ENCODE measurements at places on chromosomes 7 and 10. TPM values are rescaled to one million over a fixed set of nuclear protein-coding genes. Genes with fewer than 3 reads are reported as not detected.

GRCh38 chr7:43240565-43240964 is 128.1 kb downstream of the HECW1 start:
- no peak for DNase-seq
- no peak overlapping the region for H3K27ac ChIP-seq

DNA sequence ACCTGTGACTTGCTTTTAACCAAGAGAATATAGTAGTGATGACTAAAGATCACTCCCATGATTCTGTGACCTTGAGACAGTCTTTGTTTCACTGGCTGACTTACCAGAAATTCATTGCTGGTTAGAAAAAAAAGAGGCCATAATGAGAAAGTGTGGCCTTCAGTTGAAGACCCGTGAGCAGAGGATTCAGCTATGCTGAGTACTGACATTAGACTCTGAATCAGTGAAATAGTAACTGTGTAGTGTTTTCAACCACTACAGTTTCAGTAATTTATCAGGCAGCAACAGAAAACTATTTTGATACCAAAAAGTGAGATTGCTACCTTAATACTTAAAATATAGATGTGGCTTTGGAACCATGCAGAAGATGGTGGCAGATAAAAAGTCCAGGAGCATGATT is 298.0 kb upstream of the KCND2 start:
- no peak overlapping the region for H3K27ac ChIP-seq
- no peaks in the 10 kb centered on the region for H3K4me1 ChIP-seq
- H3K36me3 ChIP-seq: no peaks in the 10 kb centered on the region
- no peak overlapping the region for H3K4me3 ChIP-seq
- H3K27me3 ChIP-seq: no peaks in the 10 kb centered on the region

- peaks cover 51% of the 10 kb centered on the region for H3K4me1 ChIP-seq
- DNase-seq: no peak
- H3K36me3 ChIP-seq: peaks cover 13% of the 10 kb centered on the region
- peak overlapping the region; percentile 78 for H3K27ac ChIP-seq
Observed at GRCh38 chr10:5817322-5818047, 4.3 kb upstream of the GDI2 start.

Gene FGL2
- total RNA-seq: 4.0 TPM

DNA sequence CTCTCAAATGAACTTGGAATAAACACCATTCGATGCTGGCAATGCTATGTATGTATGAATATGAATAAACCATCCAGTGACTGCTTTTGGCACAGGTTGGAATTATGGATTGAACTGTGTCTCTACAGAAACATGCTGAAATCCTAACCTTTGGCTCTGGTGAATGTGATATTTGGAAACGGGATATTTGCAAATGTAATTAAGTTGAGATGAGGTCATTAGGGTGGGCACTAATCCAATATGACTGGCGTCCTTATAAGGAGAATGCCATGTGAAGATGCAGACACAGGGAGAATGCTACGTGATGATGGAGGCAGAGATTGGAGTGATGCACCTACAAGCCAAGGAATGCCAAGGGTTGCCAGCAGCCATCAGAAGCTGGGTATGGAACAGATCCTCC is 3.4 kb upstream of the ACTR3B start:
- no peak for DNase-seq
- H3K4me3 ChIP-seq: no peak overlapping the region
- H3K27me3 ChIP-seq: peaks cover under 1% of the 10 kb centered on the region
- H3K27ac ChIP-seq: no peak overlapping the region

DNA sequence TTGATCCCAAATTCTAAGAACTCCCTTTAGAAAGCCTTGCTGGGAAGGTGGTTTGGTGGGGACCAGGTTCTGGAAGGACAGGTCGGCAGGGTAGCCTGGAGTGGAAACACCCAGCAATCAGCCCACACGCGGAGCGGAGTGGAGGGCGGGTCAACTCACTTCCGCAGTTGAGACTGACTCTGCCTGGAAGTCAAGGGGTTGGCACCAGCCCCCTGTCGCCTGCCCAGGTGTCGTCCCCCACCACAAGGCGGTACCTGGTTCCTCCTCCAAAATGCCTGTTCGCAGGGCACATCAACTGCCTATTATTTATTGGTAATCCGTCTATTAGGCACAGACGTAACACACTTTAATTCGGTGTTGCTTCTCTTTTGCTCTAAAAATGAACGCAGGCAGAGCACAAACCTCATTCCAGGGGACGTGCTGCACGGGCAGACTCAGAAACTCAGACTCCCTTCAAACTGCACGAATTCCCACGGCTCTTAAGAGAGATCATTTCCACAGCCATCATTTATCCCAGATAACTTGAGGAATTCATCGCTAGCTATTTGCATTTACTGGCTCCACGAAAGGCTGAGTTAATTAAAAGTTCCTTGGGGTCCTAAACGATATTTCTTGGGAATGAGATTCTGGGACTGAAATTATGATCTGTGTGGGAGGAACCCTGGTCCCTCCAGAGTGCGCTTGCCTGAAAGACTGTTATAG is 248.2 kb upstream of the PPP2R2D start:
- no peaks in the 10 kb centered on the region for H3K4me1 ChIP-seq
- H3K27me3 ChIP-seq: peaks cover under 1% of the 10 kb centered on the region
- H3K4me3 ChIP-seq: no peak overlapping the region
- no peak overlapping the region for H3K27ac ChIP-seq

Gene NACAD
- total RNA-seq: 0.05 TPM

DNA sequence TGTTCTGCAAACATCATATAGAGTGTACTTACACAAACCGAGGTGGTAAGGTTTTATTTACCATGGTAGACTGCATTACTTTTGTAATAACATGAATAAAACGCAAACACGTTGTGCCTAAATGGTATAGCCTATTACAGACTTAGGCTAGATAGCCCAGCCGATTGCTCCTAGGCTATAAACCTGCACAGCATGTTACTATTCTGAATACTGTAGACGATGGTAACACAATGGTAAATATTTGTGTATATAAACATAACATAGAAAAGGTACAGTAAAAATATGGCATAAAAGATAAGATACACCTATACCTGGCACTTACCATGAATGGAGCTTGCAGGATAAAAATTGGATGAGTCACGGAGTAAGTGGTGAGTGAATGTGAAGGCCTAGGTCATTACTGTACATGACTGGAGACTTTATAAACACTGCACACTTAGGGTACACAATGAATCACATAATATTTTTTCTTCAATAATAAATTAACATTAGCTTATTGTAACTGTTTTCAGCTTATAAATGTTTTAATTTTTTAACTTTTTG is 16.3 kb downstream of the AKR1D1 start:
- H3K36me3 ChIP-seq: no peaks in the 10 kb centered on the region
- H3K4me3 ChIP-seq: no peak overlapping the region
- no peaks in the 10 kb centered on the region for H3K4me1 ChIP-seq

Gene KNDC1
- total RNA-seq: 0.54 TPM

Gene ZNF365
- not detected for total RNA-seq

DNA sequence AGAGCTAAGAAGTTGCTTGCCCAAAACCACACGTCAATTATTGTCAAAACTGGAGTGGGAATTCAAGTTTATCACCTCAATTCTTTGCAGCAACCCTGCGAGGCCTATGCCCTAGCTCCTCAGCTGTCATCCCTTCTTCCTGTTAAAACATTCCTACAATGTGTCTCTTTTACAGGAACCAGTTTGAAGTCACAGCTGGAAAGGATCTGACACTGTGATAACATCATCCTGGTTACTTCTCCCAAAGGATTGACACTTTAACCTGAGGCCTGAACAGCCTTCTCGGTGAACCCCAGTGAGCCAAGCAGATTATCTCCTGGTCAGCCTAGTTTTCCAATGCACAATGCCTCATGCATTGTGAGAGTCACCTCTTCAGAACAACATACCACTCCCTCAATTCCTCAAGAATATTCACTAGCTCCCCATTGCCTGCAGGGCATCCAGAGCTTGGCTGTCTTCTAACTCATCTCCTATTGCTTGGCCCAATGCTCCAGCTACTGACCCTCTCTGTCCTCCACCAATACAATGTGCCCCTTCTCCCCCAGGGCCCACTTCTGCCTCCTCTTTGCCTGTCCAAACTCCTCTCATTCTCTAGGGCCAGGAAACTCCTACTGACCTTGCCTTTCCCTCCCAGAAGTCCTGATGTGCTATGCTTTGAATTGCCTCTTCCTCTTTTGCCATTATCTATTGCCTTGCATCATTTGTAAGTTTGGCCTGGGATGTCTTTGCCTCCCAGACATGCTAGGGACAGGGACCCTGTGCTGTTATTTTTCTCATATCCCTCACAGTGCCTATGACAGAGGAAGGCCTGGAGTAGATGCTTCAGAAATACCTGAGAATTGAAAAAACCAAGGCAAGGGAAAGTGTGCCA is 10.4 kb upstream of the DLG5 start:
- DNase-seq: no peak
- peaks cover 2% of the 10 kb centered on the region for H3K27me3 ChIP-seq
- H3K27ac ChIP-seq: no peak overlapping the region
- no peak overlapping the region for H3K4me3 ChIP-seq
- no peaks in the 10 kb centered on the region for H3K36me3 ChIP-seq
- no peaks in the 10 kb centered on the region for H3K4me1 ChIP-seq

Gene LIPM
- total RNA-seq: not detected

- H3K4me1 ChIP-seq: peaks cover 37% of the 10 kb centered on the region
- H3K27ac ChIP-seq: no peak overlapping the region
- peaks cover 2% of the 10 kb centered on the region for H3K36me3 ChIP-seq
Observed at GRCh38 chr10:110269374-110270318, 35.1 kb downstream of the SMNDC1 start.

Gene EGFR
- total RNA-seq: 0.10 TPM

- DNase-seq: no peak
- H3K27ac ChIP-seq: no peak overlapping the region
- H3K36me3 ChIP-seq: no peaks in the 10 kb centered on the region
- no peaks in the 10 kb centered on the region for H3K4me1 ChIP-seq
- H3K4me3 ChIP-seq: no peak overlapping the region
Observed at GRCh38 chr7:148014541-148014940, 576.0 kb upstream of the C7orf33 start.

Gene CALML5
- not detected for total RNA-seq

DNA sequence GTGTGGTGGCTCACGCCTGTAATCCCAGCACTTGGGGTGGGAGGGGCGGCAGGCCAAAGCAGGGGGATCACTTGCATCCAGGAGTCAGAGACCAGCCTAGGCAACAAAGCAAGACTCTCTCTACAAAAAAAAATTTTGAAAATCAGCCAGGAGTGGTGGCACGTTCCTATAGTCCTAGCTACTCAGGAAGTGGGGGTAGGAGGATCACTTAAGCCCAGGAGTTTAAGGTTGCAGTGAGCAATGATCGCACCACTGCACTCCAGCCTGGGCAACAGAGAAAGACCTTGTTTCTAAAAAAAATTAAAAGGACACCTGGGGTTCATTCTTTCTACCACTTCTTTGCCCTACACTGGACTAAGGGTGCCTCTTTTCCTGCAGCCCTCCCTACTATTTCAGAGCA is 15.1 kb downstream of the WAPL start:
- H3K27me3 ChIP-seq: no peaks in the 10 kb centered on the region
- peaks cover 6% of the 10 kb centered on the region for H3K36me3 ChIP-seq
- no peak overlapping the region for H3K27ac ChIP-seq

Gene PTPRN2
- total RNA-seq: 0.47 TPM

Gene MGAM2
- total RNA-seq: not detected

- no peak overlapping the region for H3K27ac ChIP-seq
- no peaks in the 10 kb centered on the region for H3K4me1 ChIP-seq
- no peak for DNase-seq
Observed at GRCh38 chr10:131310142-131310541, 1.4 kb downstream of the TCERG1L start.

Gene CFTR
- total RNA-seq: not detected

- no peaks in the 10 kb centered on the region for H3K4me1 ChIP-seq
- H3K4me3 ChIP-seq: no peak overlapping the region
- H3K27me3 ChIP-seq: no peaks in the 10 kb centered on the region
- no peaks in the 10 kb centered on the region for H3K36me3 ChIP-seq
- no peak overlapping the region for H3K27ac ChIP-seq
- DNase-seq: no peak
Observed at GRCh38 chr10:52879091-52879807, 106.7 kb upstream of the MBL2 start.

DNA sequence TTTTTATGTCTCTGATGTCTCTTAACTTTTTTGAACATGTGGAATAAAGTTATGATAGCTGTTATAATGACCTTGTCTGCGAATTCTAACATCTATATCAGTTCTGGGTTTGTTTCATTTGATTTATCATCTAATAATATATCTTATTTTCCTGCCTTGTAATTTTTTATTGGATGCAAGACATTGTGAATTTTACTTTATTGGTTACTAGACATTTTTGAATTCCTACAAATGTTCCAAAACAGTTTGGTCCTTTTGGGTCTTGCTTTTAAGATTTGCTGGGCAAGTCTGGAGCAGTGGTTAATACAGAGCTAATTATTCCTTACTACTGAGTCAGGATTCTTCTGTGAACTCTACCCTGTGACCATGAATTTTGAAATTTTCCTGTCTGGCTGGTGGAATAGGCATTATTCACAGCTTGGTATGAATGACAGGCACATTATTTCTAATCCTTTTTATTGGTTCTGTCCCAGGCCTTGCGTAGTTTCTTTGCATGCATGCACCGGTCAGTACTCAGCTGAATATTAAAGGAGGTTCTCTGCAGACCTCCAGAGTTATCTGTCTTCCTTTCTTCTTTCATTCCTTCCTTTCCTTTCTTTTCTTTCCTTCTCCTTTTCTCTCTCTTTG is 9.0 kb downstream of the CUTC start:
- no peak overlapping the region for H3K4me3 ChIP-seq
- H3K36me3 ChIP-seq: peaks cover 66% of the 10 kb centered on the region
- H3K4me1 ChIP-seq: peaks cover 32% of the 10 kb centered on the region
- no peaks in the 10 kb centered on the region for H3K27me3 ChIP-seq
- no peak overlapping the region for H3K27ac ChIP-seq
- DNase-seq: no peak

Gene NPTX2
- total RNA-seq: 0.08 TPM

- peak overlapping the region; percentile 88 for H3K4me3 ChIP-seq
- no peaks in the 10 kb centered on the region for H3K36me3 ChIP-seq
- peaks cover 20% of the 10 kb centered on the region for H3K4me1 ChIP-seq
- DNase-seq: no peak
Observed at GRCh38 chr7:77538281-77539212, 1.5 kb downstream of the PTPN12 start.

GRCh38 chr7:14303536-14303935 is 314.1 kb upstream of the ETV1 start:
- no peaks in the 10 kb centered on the region for H3K4me1 ChIP-seq
- no peak overlapping the region for H3K4me3 ChIP-seq
- no peak overlapping the region for H3K27ac ChIP-seq
- DNase-seq: no peak

- DNase-seq: no peak
- no peaks in the 10 kb centered on the region for H3K36me3 ChIP-seq
- no peak overlapping the region for H3K4me3 ChIP-seq
- H3K4me1 ChIP-seq: no peaks in the 10 kb centered on the region
Observed at GRCh38 chr7:28556025-28556424, 143.7 kb downstream of the CREB5 start.

- H3K36me3 ChIP-seq: no peaks in the 10 kb centered on the region
- DNase-seq: no peak
- H3K4me1 ChIP-seq: no peaks in the 10 kb centered on the region
- H3K27ac ChIP-seq: no peak overlapping the region
Observed at GRCh38 chr7:47654672-47655298, 72.9 kb upstream of the TNS3 start.
